Left cardiac atrium (tissue), 4 donors: ENCODE measurements at places on chromosomes 2 and 18. TPM values are rescaled to one million over a fixed set of nuclear protein-coding genes. Genes with fewer than 3 reads are reported as not detected.
A peak's percentile ranks its signal among the peaks of the same experiment; 100 is the strongest.

Gene METTL5
- total RNA-seq: 51.5 TPM

Gene TGFA
- 1.0 TPM for total RNA-seq

Gene ZSWIM2
- not detected for total RNA-seq

Gene UGT1A5
- not detected for total RNA-seq

Gene CD8B2
- not detected for total RNA-seq

Gene CKAP2L
- total RNA-seq: 0.05 TPM

Gene CHRND
- 0.35 TPM for total RNA-seq

Gene PLCD4
- 3.0 TPM for total RNA-seq

Gene CNRIP1
- 16.8 TPM for total RNA-seq

DNA sequence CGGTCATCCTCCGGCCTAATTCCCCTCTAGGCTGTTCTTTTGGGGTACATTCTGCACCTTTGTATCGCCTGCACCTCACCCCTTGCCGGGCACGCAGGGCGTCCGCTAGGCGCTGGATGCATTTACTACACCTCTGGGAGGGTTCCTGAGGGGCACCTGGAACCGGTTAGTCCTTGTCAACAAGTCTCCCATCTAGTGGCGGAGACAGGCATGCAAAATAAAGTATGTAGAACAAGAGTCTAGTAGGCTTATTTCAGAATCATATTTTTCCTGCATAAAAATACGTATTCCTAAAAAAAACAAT, 705 bp upstream of the TEX261 start:
- no peak for DNase-seq

DNA sequence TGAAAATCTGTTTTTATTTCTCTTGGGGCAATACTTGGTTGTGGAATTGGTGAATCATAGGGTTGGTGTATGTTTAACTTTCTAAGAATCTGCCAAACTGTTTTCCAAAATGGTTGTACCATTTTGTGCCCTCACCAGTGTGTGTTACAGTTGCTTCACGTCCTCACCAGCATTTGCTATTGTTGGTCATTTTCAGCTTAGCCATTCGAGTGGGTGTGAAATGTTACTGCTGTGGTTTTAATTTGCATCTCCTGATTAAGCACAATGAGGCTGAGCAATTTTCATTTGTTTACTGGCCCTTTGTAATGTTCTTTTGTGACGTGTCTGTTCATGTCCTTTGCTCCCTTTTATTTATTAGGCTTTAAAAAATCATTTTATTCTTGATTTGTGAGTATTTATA, 49.7 kb downstream of the FOSL2 start:
- no peak for DNase-seq

- no peak for DNase-seq
These were observed 35.6 kb downstream of the BMP10 start for GRCh38 chr2:68835621-68836020.

- DNase-seq: no peak
These were observed 671.6 kb downstream of the PLCL1 start for GRCh38 chr2:198476007-198476406.

DNA sequence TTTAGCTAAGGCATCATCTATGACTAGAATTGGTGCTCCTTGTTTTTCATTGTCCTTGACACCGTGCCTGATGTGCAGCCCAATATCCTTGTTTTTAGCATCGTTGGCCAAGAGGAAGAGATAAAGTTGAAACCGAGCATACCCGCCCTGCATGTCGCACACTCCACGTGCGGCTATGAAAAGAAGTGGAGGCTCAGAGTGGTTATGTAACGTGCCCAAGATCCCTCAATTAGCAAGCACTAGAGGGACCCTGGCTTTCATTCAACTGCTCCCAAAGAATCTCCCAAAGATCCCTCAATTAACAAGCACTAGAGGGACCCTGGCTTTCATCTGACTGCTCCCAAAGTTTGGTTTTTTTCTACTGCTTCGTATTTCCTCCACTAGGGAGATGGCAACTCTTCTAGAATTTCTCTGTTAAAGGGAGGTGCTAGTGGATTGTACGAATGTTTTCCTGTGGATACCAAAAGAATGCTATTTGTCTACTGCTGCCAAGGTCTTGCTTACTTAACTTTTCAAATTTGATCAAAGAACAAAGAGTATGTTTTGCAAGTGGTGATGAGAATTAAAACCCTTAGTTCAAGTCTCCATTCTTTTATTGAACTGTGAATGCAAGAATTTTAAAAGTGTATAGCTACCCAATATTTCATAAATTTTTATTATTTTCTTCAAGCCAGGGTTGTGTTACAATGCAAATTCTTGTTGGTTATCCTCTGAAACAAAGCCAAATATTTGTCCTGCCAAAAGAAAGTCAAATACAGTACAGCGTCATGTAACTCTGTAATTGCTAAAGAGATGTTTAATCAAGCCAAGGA, 92.1 kb downstream of the AOX1 start:
- peak; percentile 45 for DNase-seq

DNA sequence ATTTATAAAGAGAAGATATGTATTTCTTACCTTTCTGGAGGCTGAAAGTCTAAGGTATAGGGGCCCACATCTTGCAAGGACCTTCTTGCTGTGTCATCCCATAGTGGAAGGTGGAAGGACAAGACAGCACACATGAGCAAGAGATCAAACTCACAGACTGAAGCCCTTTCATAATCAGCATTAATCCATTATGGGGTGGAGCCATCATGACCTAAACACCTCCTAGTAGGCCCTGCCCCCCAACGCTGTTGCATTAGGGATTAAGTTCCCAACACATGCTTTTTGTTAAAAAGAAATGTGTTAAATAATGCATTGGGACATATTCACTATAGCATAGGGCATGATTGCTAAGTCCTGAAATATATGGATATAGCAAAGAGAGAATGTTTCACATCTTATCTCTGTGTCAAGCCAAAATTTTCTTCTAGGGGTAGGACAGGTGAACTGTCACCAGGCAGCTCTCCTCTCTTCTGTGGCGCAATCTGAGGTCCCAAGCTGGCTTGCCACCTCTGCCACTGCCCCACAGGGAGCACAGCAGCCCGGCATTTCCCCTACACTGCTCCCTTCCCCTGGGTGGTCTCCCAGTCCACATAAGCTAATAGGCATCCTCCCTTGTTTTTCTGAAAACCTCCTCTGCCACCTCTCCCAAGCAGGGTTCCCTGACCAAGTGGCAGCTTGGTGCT, 8.3 kb upstream of the CTIF start:
- no peak for DNase-seq

DNA sequence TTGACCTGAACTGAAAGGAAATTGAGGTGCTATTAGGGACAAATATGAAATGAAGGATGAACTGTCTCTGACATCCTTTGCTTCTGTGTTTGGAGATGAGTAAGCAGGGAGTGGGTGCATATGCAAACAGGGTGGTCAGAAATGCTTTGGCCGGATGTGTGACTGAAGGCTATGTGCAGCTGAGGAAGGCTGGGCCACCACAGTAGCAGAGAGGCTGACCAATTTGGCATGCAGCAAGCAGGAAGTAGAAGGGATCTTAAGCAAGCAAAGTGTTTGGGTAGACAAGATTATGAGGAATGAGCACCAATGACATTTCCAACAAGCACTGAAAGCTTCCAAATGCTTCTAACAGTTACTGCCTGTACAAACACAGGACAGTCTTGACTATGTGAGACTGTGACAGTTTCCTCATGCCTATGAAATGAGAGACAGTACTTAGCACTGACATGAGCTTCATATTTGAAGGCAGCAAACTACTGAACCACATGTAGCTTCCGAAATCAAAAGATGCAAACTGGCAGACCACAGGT, 3.3 kb upstream of the ACTR3 start:
- DNase-seq: peak; percentile 56

DNA sequence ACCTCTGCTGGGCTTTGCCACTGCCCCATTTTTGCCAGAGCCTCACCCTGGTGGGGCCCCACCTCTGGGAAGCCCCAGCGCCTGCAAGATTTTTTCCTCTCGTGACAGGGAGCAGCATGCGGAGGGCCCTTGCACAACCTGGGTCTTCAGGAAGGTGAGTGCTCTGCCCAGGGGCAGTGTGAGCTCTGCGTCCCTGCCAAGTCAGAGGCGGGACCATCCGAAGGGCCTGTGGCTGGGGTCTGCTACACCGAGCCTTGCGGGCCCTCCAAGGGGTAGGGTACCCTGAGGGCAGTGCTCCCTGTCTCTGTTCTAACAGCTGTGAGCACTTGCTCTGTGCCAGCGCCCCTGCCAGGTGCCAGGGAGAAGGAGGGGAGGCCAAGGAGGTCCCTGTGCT, 5.8 kb upstream of the ODC1 start:
- DNase-seq: no peak

DNA sequence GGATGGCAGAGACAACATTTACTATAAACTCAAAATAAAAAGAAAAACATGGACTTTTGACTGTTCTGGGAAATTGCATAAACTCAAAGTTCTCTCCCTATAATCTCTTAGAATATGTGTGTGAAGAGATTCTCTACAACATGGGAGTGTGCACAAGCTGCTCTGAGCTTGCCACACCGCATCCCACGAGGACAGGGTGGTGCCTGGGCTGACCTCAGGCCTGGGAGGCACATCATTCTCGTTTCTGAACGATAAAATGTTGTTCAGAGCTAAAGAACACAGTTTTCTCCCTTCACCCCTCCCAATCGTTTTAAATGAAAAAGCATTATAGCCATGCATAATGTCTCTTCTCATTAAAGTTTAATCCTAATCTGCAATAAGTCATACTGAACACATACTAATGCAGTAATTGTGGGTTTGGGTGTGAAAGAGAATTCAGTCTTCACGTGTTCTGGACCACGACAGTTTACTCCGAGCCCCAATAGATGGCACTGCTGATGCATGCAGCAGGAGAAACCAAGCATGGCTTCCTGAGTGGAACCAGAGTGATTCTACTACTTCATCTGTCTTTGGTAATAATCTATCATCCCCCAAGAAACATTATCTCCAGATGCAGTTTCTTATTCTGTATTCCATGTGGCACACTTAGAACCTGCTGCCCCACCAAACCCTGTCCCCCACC, 46.9 kb upstream of the LAMA1 start:
- DNase-seq: no peak

DNA sequence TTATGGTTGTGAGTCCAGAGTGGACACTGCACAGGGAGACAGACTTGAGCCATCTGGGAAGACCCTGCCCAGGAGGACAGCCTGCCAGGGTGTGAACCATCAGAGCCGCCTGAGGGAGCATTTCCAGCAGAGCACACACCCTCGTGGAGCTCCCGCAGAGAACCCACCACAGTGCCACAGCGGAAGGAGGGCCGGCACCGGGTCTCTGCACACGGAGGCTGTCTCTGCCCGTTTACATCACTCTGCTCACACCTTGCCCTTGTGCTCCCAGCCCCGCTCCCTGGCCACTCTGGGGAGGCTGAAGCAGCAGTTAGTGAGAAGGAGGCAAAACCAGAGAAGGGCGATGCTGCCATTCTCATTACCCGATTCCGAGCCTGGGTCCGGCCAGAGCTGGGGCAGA, 161.9 kb downstream of the KLHL29 start:
- DNase-seq: no peak

DNA sequence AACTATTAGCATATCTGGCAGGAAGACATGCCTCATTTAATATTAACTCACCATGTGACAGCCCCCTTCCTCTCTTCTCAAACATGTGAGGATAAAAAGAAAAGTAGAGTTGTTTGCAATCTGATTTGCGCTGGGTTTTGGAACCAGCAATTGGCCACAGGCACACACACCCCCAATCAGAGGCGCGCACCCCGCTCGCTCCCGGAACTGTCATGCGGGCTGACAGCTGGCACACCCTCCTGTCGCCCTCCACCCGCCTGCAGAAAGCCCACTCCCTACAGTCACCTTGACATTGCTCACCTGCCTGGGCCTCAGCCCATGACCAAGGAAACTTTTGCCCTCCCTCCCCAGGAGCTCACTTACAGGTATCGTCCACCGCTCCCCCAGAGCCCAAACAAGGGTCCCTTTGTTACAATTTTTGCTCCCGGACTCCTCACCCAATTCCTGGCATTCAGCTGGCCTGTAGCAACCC, 1.1 kb downstream of the COBLL1 start:
- DNase-seq: peak; percentile 37

GRCh38 chr2:155298001-155298400, 599.5 kb downstream of the KCNJ3 start:
- DNase-seq: no peak

- DNase-seq: no peak
These were observed 35.9 kb upstream of the MGAT5 start for GRCh38 chr2:134217924-134218323.

- no peak for DNase-seq
These were observed 6.4 kb downstream of the SALL3 start for GRCh38 chr18:78986018-78986481.

DNA sequence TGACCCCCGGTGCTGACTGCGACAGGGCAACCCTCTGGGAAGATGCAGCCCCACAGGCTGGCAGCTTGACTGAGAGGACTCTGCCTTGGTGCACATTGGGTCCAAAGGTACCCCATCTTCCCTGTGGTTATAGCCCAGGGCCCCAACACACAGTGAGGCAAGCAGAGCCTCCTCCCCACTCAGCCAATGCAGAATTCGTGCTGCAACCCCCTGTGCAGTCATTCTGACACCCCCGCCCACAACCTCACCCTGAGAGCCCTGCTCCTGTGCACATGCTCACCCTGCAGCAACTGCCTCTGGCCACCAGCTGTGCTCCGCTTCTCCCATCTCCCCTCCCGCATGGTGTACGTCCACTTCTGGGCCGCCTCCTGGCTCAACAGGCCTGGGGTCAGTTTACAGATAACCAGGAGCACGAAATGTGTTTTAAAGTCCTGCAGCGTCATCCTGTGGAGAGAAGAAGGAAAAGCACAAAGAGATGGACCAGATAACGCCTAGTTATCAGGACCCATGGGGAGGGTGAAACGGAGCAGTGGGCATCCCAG, 24.4 kb downstream of the CAPN14 start:
- no peak for DNase-seq

GRCh38 chr2:72917877-72918553, 696 bp downstream of the EMX1 start:
- no peak for DNase-seq

GRCh38 chr2:69588945-69589344, 54.6 kb downstream of the AAK1 start:
- DNase-seq: no peak

DNA sequence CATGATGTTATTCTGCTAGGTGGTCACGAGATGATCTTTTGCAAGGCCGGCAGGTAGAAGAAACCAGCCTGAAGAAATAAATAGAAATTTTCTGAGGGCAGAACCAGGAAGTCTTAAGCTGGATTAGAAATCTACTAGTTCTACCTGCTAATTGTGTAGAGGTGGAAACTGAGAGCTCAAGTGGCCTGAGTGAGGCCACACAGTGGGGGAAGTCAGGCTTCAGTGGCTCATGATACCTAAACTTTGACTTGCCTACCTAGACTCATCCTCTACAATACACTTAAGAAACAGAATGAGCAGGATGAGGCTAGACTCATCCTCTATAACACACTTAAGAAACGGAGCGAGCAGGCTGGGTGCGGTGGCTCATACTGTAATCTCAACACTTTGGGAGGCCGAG, 134.9 kb upstream of the NDUFV2 start:
- no peak for DNase-seq
